Natural killer cell (primary cell): ENCODE measurements at places on chromosomes 12 and 14.

- H3K27me3 ChIP-seq: peaks cover 26% of the 10 kb centered on the region
- no peaks in the 10 kb centered on the region for H3K36me3 ChIP-seq
- no peak overlapping the region for H3K27ac ChIP-seq
- no peak overlapping the region for H3K4me3 ChIP-seq
These were observed 1.9 kb downstream of the BMP4 start for GRCh38 chr14:53954551-53955228.

- DNase-seq: no peak
- H3K27me3 ChIP-seq: no peaks in the 10 kb centered on the region
- peaks cover 84% of the 10 kb centered on the region for H3K36me3 ChIP-seq
- no peaks in the 10 kb centered on the region for H3K4me1 ChIP-seq
- H3K4me3 ChIP-seq: no peak overlapping the region
These were observed 10.2 kb downstream of the PSMC1 start for GRCh38 chr14:90266441-90267154.

- H3K27me3 ChIP-seq: no peaks in the 10 kb centered on the region
- H3K36me3 ChIP-seq: peaks cover 91% of the 10 kb centered on the region
- no peaks in the 10 kb centered on the region for H3K4me1 ChIP-seq
- H3K4me3 ChIP-seq: no peak overlapping the region
- H3K27ac ChIP-seq: no peak overlapping the region
These were observed 16.3 kb downstream of the NDUFA9 start for GRCh38 chr12:4665236-4665635.

- no peak overlapping the region for H3K4me3 ChIP-seq
- DNase-seq: no peak
- H3K36me3 ChIP-seq: no peaks in the 10 kb centered on the region
- H3K27ac ChIP-seq: no peak overlapping the region
- no peaks in the 10 kb centered on the region for H3K4me1 ChIP-seq
These were observed 41.4 kb upstream of the TBX5 start for GRCh38 chr12:114447274-114447716.

DNA sequence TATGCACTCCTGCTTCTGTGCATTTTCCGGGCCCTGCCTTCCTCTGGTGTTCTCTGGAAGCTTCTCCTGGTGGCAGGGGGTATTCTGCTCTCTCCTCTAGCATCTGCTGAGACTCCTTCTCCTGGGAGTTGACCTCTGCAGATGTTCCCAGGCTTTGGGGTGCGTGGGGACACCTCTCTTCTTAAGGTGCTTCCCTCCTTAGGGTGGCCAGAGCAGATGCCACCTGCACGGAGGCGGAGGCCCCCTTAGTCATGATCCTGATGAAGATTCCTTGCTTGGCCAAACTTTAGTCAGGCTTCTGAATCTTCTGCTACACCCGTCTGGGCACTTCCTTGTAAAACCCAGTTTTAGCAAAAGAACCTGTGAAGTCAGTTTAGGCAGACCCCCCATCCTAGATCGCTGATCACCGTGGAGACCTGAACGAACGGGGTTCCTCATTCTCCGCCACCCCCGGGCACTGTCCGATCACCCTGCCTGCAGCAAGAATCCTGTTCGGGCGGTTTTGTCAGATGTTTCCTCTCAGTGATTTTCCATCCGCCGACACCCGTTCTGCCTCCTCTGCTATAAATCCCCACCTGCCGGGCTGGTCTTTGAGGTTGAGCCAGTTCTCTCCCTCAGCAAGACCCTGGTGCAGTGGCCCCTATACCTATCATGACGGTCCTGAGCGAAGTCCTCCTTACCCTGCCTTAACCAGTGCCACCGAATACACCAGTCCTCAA is 111.9 kb downstream of the CALM1 start:
- H3K4me3 ChIP-seq: no peak overlapping the region
- H3K27ac ChIP-seq: no peak overlapping the region
- no peaks in the 10 kb centered on the region for H3K4me1 ChIP-seq

DNA sequence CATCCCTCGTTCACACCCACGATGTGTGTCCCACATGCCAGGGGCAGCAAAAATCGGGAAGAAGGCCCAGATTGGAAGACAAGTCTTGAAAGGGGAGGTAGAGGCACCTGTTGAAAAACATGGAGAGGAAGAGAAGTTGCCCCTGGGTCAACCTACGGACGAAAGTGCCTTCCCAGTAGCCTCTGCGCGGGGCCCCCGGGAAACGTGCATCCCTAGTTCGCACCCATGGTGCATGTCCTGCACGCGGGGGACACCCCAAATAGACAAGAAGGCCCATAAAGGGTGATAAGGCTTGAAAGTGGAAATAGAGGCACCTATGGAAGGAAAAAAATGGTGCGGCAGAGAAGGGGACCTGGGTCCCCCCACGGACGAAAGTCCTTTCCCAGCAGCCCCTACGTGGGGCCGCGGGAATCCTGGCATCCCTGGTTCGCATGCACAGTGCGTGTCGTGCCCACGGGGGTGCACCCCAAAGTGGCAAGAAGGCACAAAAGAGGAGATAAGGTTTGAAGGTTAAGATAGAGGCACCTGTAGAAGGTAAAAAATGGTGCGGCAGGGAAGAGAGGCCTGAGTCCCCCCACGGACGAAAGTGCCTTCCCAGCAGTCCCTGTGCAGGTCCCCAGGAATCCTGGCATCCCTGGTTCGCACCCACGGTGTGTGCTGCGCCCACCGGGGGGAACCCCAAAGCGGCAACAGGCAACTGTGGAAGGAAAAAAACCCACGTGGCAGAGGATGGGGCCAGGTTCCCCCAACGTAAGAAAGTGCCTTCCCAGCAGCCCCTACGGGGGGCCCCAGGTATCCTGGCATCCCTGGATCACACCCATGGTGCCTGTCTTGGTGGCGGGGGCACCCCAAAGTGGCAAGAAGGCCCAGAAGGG is 278.3 kb downstream of the ALG10 start:
- no peaks in the 10 kb centered on the region for H3K36me3 ChIP-seq
- no peak overlapping the region for H3K4me3 ChIP-seq
- no peak overlapping the region for H3K27ac ChIP-seq
- no peaks in the 10 kb centered on the region for H3K4me1 ChIP-seq
- no peaks in the 10 kb centered on the region for H3K27me3 ChIP-seq

- no peak for DNase-seq
- no peaks in the 10 kb centered on the region for H3K36me3 ChIP-seq
- H3K27ac ChIP-seq: no peak overlapping the region
- H3K4me1 ChIP-seq: no peaks in the 10 kb centered on the region
These were observed 93.4 kb upstream of the CPM start for GRCh38 chr12:69026336-69026735.

GRCh38 chr12:100189636-100190394 is 10.8 kb upstream of the ACTR6 start:
- H3K27ac ChIP-seq: no peak overlapping the region
- no peaks in the 10 kb centered on the region for H3K27me3 ChIP-seq
- no peak for DNase-seq
- no peak overlapping the region for H3K4me3 ChIP-seq

DNA sequence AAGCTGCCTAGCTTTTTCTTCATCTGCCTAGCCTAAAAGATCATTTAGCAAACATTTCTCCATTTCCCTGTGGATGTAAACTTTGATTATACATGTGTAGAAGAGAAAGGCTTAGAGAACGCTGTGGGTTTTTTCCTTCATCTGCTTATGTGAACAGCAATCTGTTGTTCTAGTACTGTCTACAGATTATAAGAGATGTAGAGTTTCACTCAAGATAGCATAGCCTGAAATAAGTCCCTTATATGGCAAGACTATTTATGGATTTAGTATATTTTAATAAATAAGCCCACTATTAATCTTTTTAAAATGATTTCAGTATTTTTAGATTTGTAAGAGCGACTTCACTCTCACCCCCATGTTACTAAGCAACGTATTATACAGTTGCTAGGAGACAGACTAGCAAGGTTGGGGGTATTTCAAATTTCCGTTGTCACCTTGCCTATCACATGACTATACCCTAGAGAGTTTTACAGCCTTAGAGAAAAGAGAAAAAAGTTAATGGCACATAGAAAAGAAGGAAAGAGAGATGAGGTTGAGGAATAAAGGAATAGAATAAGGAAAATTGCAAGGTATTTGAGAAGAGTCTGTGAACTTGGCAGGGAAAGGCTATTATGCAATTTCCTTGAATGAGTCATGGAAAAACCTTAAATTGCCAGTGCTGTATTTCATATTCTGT is 12.2 kb upstream of the TUBA1A start:
- no peak for DNase-seq
- no peak overlapping the region for H3K4me3 ChIP-seq
- H3K27ac ChIP-seq: no peak overlapping the region
- no peaks in the 10 kb centered on the region for H3K36me3 ChIP-seq

GRCh38 chr12:51777973-51778372 is 70.5 kb downstream of the FIGNL2 start:
- no peak for DNase-seq
- no peak overlapping the region for H3K4me3 ChIP-seq
- H3K27ac ChIP-seq: no peak overlapping the region

- H3K27ac ChIP-seq: no peak overlapping the region
- peaks cover 8% of the 10 kb centered on the region for H3K4me1 ChIP-seq
- no peaks in the 10 kb centered on the region for H3K36me3 ChIP-seq
- DNase-seq: no peak
- no peaks in the 10 kb centered on the region for H3K27me3 ChIP-seq
These were observed 188.9 kb downstream of the SLC41A2 start for GRCh38 chr12:104769144-104769561.

- no peak overlapping the region for H3K27ac ChIP-seq
- H3K36me3 ChIP-seq: no peaks in the 10 kb centered on the region
- H3K4me3 ChIP-seq: no peak overlapping the region
- peaks cover 4% of the 10 kb centered on the region for H3K4me1 ChIP-seq
These were observed 137.2 kb upstream of the DNM1L start for GRCh38 chr12:32541754-32542374.

GRCh38 chr12:104010606-104011169 is 39.3 kb downstream of the GLT8D2 start:
- H3K4me1 ChIP-seq: no peaks in the 10 kb centered on the region
- DNase-seq: no peak
- no peak overlapping the region for H3K27ac ChIP-seq
- no peaks in the 10 kb centered on the region for H3K36me3 ChIP-seq

GRCh38 chr12:46362895-46363581 is 9.5 kb downstream of the SLC38A2 start:
- no peak overlapping the region for H3K27ac ChIP-seq
- no peaks in the 10 kb centered on the region for H3K27me3 ChIP-seq
- no peak overlapping the region for H3K4me3 ChIP-seq

GRCh38 chr12:104456950-104457745 is 400 bp downstream of the CHST11 start:
- peak overlapping the region; percentile 76 for H3K27ac ChIP-seq
- H3K36me3 ChIP-seq: no peaks in the 10 kb centered on the region
- DNase-seq: peak; percentile 55
- H3K4me1 ChIP-seq: peaks cover 36% of the 10 kb centered on the region
- H3K27me3 ChIP-seq: no peaks in the 10 kb centered on the region
- peak overlapping the region; percentile 96 for H3K4me3 ChIP-seq

DNA sequence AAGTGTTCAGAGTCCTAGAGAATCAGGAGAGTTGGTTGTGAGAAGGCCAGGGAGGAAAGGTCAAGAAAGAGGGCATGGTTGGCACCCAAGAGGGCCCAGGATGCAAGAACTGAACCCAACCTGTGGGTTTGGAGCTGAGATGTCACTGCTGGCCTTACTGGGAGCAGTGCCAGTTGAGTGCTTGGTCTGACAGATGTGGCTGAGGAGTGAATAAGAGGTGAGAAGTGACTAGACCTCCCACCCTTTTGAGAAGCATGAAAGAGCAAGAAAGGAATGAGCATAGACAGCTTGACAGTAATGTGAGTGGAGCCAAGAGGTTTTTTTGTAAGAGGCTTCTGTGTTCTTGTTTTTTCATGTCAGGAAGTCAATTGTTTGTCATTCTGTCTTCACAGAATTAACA is 95.3 kb downstream of the FGD4 start:
- no peak overlapping the region for H3K4me3 ChIP-seq
- no peaks in the 10 kb centered on the region for H3K27me3 ChIP-seq
- peak; percentile 52 for DNase-seq

DNA sequence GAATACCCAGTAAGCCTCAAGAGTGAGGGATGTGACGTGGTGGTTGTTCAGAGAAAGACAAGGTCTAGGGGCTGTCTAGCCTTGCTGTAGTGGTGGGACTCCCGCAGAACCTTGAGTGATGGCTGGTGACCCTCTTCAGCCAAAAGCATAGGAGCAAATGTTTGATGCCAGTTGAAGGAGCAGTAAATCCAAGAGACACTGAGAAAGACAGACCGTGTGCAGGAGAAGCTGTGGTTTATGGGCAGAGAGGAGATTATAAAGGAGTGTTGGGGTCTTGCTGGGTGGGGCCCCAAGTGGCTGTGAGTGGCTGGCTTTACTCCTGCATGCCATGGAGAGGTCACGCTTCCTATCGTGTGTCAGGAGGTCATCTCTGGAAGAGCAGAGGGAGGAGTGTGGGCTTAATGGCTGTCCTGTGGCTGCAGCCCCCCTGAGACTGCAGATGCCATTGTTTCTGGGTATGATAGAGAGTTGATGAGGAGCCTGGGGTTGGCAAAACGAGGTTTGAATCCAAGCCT is 152.0 kb upstream of the CCND2 start:
- no peaks in the 10 kb centered on the region for H3K27me3 ChIP-seq
- no peak for DNase-seq
- no peak overlapping the region for H3K4me3 ChIP-seq
- no peaks in the 10 kb centered on the region for H3K36me3 ChIP-seq

GRCh38 chr14:23208324-23208723 is 24.9 kb upstream of the SLC7A8 start:
- no peak overlapping the region for H3K27ac ChIP-seq
- no peaks in the 10 kb centered on the region for H3K36me3 ChIP-seq
- no peaks in the 10 kb centered on the region for H3K4me1 ChIP-seq
- H3K27me3 ChIP-seq: no peaks in the 10 kb centered on the region
- no peak overlapping the region for H3K4me3 ChIP-seq

DNA sequence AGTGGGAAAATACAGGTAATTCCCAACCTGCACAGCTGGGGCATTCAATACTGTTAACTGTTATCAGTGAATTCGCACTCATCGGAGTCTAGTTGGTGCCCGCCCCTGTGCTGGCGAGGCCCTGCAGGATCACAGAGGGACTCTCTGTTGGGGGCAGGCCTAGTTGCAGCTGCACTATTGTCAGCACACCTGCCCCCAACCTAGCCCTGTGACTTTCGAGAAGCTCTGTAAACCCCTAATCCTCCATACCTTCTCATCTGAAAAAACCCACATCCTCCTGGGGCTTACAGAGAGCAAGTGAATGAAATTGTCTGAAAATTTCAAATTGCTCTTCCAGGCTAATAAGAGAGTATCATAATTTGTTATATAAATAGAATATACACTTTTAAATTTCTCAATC is 132.2 kb upstream of the NUDT4 start:
- no peak for DNase-seq
- H3K27me3 ChIP-seq: no peaks in the 10 kb centered on the region
- no peaks in the 10 kb centered on the region for H3K36me3 ChIP-seq
- H3K27ac ChIP-seq: no peak overlapping the region
- peaks cover 12% of the 10 kb centered on the region for H3K4me1 ChIP-seq
- no peak overlapping the region for H3K4me3 ChIP-seq

DNA sequence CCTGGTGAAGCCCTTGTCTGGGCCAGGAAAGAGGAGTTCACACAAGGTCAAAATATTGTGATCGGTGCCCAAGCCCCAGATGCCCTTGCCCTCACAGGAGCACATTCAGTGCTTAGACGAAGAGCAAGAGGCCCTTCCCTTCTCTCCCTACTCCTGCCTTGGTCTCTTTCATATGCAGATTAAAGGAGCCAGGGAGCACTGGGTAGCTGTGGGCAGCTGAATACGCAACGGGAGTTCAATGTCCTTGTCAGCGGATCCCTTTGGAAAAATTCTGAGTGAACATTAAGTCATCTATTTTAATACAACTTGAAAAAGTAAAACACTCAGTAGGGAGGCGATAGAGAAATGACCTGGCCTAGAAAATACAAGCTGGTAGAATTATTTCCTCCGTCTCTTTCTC is 1489.4 kb downstream of the AACS start:
- no peak for DNase-seq
- H3K4me3 ChIP-seq: no peak overlapping the region
- H3K27ac ChIP-seq: no peak overlapping the region
- no peaks in the 10 kb centered on the region for H3K27me3 ChIP-seq
